ENCODE measurements at places on chromosomes 16 and 17. TPM values are rescaled to one million over a fixed set of nuclear protein-coding genes. Genes with fewer than 3 reads are reported as not detected.

GRCh38 chr16:777826-778225 is 10.4 kb downstream of the RPUSD1 start:
- peak; percentile 49 for DNase-seq

GRCh38 chr17:78324391-78325075 is 35.3 kb downstream of the SOCS3 start:
- peak; percentile 70 for DNase-seq

DNA sequence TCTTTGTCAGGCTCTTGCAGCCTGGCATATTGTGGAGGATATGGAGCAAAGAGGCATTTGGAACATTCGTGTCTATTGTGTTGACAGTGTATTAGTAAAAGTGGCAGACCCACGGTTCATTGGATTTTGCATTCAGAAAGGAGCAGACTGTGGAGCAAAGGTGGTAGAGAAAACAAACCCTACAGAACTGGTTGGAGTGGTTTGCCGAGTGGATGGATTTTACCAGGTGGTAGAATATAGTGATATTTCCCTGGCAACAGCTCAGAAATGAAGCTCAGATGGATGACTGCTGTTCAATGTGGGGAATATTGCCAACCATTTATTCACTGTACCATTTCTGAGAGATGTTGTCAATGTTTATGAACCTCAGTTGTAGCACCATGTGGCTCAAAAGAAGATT is 44.5 kb downstream of the EFCAB13 start:
- DNase-seq: no peak

GRCh38 chr17:51121620-51122472 is 1.2 kb upstream of the SPAG9 start:
- peak; percentile 99 for DNase-seq

CPHXL2 gene
- not detected for total RNA-seq

- peak; percentile 19 for DNase-seq
Observed at GRCh38 chr17:9529033-9529700, 46.5 kb downstream of the STX8 start.

DNA sequence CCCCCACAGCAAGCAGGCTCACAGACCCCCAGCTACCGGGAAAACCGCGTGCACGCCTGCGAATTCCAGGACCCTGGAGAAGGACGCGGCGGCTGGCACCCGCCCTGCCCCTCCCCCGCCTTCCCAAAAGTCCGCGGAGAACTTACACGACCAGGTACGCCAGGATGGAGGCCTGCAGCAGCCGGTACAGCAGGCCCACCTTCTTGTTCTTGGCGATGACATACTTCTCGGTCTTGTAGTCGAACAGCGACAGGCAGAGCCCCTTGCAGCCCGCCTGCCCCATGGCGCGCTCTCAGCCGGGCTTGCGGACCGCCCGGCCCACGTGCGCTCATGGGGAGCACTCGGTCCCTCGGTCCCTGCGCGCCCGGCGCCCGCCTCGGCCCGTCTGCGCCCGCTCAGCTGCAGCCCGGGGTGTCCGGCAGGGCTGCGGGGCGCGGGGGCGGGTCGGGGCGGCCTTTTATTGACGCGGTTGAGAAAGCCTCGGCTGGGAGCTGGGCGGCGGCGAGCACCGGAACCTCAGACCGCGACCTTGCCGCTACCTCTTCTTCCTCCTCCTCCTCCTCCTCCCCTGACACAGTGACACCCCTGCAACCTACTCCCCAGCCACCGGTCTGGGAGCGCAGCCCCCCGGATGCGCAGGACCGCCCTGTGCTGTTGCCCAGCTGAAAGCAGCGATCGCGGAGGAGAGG is at the start of gene P2RX5:
Gene P2RX5 (minus strand): TSS at position 433 of the 689 bp plus-strand sequence. CDS start 150 bp downstream, at position 283.
- DNase-seq: no peak

- peak; percentile 45 for DNase-seq
Observed at GRCh38 chr17:36949461-36949927, 740 bp downstream of the AATF start.

GRCh38 chr17:68953340-68953997 is 1.7 kb downstream of the ABCA8 start:
- DNase-seq: no peak

DNA sequence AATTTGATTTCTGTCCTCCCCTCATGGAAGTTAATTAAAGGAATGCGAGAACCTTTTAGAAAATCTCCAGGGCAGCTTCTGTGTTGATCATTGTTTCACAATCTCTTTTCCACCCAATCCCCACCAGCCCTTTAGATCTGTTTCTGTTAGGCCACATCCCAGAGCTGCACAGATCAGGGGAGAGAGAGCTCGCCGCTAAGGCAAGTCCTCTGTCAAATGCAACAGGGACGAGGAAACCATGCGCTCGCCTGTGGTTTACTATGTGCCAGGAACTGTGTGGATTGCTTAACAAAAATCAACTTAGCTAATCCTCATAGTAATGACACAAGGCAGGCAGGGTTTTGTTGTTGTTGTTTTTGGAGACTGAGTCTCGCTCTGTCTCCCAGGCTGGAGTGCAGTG is 115.4 kb downstream of the SALL1 start:
- DNase-seq: no peak

- peak; percentile 100 for DNase-seq
Observed at GRCh38 chr16:84618581-84619460, 943 bp upstream of the COTL1 start.

- no peak for DNase-seq
Observed at GRCh38 chr17:20314834-20315233, 152.5 kb downstream of the LGALS9B start.

CDH5 gene
- total RNA-seq: not detected

DNA sequence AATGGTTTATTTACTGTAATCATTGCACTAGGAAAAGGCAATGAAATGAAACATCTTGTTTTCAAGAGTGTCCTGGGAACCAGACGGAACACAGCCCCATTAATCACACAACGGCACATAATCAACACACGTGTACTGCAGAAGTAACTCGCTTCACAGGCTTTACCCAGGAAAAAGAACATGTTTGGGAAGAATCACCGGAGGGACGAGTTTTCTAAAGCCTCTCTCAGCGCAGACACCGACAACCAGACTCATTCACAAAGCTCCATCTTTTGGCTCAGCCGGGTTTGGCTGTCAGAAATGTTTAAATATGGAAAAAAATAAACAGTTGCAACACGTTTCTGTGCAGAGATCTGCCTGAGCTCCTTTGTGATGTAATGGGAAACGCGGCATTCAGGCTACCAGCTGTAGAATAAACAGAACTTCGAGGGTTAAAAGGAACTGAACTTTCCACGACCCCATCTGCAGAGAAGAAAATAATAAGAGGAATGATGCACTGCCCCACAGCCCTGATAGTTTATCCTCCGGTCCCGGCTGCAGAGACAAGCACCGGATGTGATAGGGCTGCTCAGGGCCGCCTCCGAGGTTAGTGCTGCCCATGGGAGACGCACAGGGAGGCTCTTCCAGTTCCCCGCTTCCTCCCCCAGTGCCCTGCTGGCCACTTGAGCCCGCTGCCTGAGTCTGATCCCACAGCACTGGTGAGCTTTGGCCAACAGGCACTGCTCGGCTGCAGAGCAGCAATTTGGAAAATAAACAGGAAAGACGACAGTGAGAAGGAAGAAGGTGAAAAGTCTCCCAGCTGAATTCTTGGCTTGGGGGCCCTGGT is 119.8 kb downstream of the HIC1 start:
- DNase-seq: peak; percentile 68

- DNase-seq: peak; percentile 63
Observed at GRCh38 chr17:46212634-46213435, 19.6 kb upstream of the KANSL1 start.

FAM20A gene
- not detected for total RNA-seq

GRCh38 chr17:19249681-19250080 is 12.5 kb downstream of the EPN2 start:
- no peak for DNase-seq

- no peak for DNase-seq
Observed at GRCh38 chr16:52634104-52634503, 87.2 kb upstream of the TOX3 start.

DNA sequence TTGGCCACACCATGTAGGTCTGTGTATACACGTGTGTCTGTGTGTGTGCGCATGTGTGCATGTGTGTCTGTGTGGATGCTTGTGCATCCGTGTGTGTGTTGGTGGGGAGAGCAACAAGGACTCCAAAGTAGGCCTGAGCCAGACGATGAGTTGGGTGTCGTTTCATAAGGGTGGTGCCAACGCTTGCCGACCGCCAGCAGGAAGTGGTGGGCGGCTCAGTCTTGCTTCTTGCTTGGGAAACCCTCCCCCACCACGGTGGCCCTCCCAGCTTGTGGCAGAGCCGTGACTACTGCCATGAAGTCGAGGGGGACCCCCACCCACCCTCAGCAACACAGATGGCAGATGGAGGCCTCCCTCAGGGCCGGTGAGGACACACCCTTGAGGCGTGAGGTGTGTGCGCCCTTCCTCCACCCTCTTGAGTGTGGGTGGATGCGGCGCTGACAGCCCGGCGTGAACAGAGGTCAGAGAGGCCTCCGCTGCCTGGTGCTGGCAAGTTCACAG is 17.5 kb downstream of the SBK1 start:
- no peak for DNase-seq

DNA sequence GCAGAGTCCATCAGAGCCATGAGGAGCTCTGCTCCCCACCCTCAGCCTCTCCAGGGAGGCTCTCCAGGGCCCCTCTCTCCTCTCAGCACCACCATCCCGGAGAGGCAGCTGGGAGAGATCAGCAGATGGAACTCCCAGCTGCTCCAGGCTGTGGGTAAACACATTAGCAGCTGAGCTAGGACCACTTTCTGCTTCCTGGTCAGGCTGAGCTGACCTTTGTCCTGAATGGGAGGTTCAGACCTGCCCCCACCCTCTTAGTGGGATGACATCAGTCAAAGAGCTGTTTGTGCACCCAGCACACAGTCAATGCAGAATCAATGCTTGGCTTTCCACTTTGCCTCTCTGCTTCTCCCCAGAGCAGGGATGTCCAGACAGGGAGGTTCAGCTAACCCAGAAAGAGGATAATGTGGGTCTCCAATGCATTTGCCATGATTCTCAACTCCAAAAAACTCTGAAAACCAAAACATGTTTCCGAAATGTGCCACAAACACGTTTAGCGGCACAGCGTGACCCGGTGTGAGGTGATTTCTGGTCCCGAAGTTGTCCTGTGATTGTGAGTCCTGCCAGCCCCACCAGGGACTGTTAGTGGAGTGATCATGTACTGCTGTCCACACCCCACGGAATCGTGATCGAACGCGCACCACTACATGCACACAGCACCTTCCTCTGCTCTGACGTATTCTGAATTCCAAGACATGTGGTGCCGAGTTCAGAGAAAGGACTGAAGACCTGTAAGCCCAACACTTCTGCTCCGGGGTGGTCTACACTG is 6.7 kb downstream of the GPR142 start:
- DNase-seq: no peak

GRCh38 chr17:32504166-32504990 is 17.6 kb downstream of the CDK5R1 start:
- peak; percentile 61 for DNase-seq

- no peak for DNase-seq
Observed at GRCh38 chr17:64277831-64278562, 14.9 kb upstream of the TEX2 start.

GRCh38 chr16:67653128-67653788 is 6.8 kb downstream of the ACD start:
- DNase-seq: no peak

- peak; percentile 76 for DNase-seq
Observed at GRCh38 chr17:12070561-12070960, 49.9 kb downstream of the MAP2K4 start.

DNA sequence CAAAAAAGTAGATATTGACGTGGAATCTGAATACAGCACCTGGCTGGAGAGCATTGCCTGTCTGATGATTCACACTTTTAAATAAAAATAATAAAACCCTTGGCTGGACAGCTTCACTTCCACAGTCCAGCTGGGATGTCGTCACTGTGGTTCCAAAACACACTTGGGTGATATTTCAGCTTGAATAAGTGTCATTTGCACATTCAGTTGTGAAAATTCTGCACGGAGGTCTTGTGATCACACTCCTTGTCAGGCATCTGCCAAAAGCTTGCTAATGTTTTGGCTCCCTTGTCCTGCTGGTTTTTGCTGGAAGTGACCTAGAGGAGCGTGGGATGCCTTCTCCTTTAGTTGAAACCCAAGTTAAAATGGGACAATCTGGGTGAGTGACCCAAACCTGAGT is 60.7 kb downstream of the PCTP start:
- no peak for DNase-seq

DNA sequence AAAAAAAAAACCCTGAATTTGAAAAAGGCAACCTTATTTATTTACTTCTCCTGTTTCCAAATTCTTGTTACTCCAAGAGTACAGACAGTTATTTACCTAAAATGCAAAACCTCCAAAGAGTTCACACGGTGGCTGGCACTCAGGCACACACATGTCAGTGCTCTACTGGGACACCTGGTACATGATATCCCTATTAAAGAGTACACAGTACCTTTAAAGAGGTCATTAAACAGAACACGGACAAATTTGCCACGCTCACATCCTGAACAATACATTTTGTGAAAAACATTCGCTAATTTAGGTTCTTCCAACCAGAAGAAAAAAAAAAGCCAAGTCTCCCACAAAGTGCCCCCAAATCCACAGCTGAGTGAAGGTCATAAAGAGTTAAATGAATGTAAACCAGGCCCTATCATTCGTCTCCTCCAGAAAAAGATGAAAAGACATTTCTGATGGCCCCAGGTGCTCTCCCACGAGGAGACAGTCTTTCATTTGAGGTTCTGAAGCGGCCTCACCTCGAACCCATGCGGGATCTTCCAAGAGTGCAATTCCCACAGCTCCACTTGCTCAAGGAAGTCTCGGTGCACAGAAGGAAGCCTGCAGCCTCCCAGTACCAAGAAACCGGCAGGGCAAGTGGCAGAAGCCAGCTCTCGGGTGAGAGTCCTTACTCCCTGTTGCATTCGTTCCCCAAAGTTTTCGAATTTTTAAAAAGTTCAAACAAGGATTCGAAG is 993 bp downstream of the ERN1 start:
- DNase-seq: peak; percentile 31

MED13 gene
- total RNA-seq: 34.9 TPM

DNA sequence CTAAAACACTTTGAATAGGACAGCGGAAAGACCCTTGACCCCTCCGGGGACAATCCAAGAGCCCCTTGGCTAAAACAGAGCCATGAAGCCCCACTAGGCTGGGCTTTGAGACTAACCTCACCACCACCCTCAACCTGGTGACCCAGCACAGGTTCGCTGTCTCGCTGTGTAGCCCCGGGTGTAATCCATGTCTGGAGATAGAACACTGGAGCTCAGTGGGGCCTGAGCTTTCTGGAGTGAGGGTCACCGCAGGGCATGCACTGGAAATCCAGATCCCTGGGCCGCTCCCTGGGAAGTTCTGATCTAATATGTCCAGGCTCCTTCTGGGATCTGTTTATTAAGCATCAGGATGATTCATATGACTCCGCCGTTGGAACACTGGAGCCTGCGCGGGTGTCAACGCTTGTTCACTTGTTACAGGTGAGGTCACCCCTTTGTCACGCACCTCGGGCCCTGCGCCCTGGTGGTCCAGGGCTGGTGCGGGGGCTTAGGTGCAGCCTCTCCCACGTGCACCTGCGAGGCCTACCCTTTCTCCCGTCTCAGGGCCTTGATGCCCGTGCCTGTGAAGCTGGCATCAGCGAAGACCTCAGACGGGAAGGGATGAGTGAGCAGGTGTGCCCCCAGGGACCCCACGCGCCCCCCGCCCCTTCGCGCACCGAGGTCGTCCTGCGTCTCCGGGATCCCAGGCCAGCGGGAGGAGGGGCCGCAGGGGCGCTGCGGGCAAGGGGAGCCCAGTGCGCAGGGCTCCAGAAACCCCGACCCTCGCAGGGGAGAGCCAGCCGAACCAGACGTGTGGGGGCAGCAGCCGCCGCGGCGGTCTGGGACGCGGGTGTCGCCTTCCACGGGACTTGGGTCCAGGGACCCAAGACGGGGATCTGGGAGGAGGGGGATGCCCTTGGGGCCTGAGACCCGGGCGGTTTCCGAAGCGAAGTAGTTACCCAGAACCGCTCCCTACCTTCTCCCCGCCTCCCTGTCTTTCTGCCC is 224.1 kb upstream of the FOXF1 start:
- DNase-seq: no peak

Measured in A172 (cell line).